Stimulated activated CD4-positive, alpha-beta T cell treated with anti-CD3 and anti-CD28 coated beads, Interleukin-12 subunit alpha, Interleukin-12 subunit beta, amount 100 ng/mL, for 4 hours (primary cell): ENCODE measurements at places on chromosomes 3 and 15.
A peak's percentile ranks its signal among the peaks of the same experiment; 100 is the strongest.

GRCh38 chr3:132448216-132448961 is 31.1 kb downstream of the DNAJC13 start:
- DNase-seq = no peak

- no peak for DNase-seq
Observed at GRCh38 chr15:99981191-99981647, 248.0 kb upstream of the LYSMD4 start.

DNA sequence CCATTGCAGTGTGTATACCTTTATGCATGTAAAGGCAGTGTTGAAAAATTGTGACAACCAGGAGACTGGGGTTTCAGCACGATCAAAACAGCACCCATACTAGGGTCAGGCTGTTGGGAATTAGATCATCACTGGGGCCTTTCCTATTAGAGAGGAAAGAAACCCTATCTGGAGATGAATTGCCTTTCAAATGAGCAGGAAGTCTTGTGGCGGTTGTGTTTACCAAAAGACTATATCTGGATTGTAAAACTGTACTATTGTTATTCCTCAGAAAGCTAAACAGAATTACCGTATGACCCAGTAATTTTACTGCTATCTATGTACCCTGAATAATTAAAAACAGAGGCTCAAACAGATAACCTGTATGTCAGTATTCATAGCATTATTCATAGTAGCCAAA is 10.1 kb downstream of the UBE2E1 start:
- DNase-seq = no peak

GRCh38 chr3:101509281-101509680 is 3.7 kb downstream of the SENP7 start:
- no peak for DNase-seq

DNA sequence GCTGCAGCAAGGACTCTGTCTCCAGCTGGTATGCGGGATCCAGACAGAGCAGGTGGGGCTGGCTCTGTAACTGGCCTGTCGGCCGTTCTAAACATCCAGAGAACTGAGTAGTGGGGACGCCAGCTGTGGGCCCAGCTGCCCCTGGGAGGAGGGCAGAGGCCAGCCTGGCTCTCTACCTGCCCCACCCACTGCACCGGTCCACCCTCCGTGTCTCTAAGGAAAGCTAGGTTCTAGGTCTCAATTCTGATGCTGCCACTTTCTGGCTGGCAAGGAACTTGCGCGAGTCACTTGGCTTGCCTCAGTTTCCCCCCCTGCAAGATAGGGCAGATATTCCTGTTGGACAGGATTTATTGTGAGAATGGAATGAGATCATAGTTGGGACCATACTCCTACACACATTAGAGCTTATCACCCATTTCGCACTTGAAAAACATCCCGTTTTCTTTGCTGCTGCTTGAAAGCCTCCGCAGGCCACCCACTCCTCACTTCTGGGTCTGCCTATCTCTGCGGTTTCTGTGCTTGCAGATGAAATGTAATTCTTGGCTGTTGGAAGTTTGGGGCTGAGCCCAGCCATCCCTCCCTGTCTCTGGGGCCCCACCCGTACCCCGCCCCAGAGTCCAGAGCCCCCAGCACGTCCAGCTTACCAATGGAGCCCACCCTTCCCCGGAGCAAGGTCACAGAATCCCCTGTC is 65.8 kb downstream of the IQSEC1 start:
- DNase-seq = no peak

DNA sequence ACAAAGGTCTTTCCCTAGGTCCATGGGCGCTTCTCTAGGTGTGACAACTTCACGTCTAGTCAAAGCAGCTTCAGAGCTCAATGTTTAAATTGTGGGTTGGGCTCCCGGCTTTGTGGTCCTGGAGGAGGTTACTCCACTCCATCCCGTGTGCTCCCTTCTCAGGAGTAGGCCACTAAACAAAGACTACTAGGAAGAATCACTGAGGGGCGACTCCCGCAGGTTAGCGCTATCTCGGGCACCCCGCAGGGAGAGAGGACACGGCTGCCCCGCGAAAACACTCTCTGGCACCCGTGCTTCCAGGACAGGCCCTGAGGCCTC is 500 bp downstream of the PARP6 start:
- no peak for DNase-seq

DNA sequence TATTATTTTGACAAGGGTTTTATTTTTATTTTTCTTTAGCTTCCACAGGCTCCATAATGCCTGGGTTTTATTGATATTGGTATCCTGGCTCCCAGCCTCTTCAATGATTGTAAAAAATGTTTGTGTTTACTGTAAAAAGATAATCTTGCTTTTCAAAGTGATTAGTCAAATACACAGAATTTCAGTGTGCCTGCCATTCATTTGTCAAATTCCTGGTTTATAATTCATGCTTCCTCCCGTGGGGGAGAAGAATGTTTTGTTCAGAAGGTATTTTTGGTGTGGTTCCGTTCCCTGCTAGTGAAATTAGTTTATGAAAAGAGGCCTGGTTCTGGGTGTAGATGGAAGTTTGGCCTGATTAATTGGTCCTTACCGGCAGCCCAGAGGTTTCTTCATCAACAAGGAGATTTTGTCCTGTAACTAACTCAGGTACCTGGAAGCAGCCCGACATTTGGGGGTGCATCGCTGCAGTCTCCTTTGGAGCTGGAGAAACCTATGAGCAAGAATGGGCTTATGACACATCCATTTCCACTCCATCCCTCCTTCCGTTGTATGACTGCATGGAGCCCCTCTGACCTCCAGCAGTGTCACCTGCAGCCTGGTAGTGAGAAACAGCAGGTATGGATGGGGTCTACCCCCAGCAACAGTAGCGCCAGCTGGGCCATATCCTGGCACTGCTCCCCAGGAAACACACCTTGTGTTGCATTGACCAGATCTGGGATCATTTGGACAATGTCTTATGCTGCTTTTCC is 101.5 kb downstream of the PGPEP1L start:
- no peak for DNase-seq

DNA sequence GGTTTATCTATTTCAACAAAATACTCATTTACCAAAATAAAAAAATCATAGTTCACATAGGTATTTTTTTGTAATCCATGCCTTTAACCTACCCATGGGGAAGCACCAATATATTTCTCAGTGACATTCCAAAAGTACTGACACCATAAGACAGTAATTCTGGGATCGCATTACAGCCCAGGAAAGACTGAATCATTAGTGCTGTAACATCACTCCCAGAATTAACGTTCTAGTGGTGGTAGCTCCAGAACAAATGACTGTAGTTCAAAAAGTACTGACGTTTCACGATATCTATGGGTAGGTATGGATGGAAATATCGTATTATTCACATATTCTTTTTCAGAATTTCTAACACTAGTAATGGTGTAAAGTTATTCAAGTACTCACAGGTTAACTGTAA is 54.3 kb upstream of the NEK10 start:
- no peak for DNase-seq

- peak; percentile 69 for DNase-seq
Observed at GRCh38 chr3:62318752-62319569, 54.4 kb downstream of the FEZF2 start.

DNA sequence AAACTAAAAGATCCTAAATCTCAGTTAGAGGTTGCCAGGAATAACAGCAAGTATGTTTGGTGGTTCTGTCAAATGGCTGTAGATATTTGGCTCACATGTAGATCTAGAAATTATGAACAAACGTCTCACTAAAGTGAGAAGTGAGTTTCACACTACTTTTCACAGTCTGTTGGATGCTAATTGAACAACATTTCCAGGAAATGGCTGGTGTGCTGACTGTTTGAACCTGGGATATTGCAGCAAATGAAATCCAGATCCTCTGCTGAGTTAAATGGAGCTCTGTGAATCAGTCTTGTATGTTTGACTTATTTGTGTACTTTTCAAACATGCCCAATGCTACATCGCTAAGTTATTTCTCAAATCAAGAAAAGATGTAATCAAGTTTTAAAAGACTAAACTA is 21.3 kb upstream of the RSL24D1 start:
- no peak for DNase-seq

DNA sequence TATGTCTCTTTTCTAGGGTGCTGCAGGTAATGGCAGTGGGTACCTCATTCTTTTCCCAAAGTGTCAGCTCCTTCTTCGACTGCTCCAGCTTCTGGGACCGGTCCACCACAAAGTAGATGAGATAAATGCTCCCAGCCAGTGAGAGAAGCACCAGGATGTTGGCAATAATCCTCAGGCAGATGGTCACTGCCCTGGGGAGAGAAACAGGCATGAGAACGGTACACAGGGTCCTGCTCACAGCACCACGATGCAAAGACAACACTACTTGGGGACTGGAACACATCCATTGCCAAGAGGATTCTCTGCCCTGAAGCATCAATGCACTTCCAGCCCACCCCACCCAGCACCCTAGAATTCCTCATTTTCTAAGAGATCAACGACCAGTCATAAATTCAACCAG is 22.4 kb downstream of the TMC3 start:
- DNase-seq = no peak

DNA sequence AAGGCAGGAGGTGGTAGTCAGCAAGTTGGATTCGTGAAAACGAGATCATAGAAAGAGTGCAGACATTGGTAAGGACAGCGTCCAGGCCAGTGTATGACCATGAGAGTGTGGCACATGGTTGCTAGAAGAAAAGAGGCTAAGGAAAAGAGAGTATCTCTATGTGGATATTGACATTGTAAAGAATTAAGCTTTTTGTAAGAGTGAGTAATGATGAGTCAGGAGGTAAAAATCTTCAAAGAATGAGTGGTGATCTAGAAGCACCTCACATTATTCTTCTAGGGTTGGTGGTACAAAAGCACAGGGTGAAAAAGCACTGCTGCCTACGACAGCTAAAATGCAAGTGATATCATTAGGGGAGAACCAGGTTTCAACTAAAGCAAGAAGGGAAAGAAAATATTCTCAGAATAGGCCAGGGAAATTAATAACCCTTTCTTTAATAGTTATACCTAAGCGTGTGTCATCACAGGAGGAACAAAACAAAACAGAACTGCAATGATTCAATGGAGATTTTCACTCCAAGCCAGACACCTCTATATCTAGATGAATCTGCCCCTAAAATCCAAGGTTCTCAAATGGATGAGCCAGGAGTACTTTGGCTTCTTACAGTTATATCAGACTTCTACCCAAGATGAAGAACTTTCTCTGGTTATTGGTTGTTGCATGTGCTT is 884.7 kb downstream of the NAALADL2 start:
- no peak for DNase-seq

- no peak for DNase-seq
Observed at GRCh38 chr15:31344266-31344665, 17.6 kb downstream of the KLF13 start.

- DNase-seq = no peak
Observed at GRCh38 chr3:148101061-148101460, 596.6 kb upstream of the AGTR1 start.

DNA sequence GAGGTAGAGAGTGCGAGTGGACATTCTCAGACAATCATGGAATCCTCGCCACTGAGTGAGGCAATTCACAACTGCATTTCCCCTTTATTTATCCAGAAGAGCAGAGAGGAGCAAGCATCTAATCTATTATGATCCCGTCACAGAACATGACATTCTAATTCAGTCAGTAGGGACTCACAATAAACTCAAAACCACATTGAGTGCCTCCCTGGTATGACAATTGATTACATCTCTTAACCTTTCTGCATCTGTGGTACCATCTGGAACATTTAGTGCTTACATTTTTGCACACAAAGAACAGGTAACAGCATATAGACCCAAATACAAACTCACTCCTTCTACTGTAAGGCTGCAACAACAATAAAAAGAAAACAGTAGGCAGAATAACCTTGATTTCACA is 517.2 kb downstream of the GBE1 start:
- no peak for DNase-seq

- DNase-seq = no peak
Observed at GRCh38 chr3:137588871-137589270, 175.2 kb upstream of the SOX14 start.

- DNase-seq = no peak
Observed at GRCh38 chr3:14485981-14486380, 54.2 kb downstream of the GRIP2 start.

DNA sequence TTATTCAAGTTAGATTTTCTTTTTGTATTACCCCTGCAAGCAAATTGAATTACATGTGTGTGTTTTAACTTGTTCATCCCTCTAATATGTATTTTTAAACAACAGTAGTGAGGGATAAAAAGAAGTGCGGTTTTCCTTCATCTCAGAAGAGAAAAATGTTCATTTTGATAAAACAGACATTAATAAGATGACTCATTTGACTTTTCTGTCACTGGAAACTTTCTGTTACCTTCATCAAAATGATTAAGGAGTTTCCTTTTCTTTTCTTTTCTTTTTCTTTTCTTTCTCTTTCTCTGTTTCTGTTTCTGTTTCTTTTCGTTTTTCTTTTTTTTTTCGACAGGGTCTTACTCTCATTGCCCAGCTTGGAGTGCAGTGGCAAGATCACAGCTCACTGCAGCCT is 53.0 kb downstream of the ECT2 start:
- no peak for DNase-seq

- DNase-seq = no peak
Observed at GRCh38 chr3:34312684-34313083, 514.3 kb downstream of the PDCD6IP start.

DNA sequence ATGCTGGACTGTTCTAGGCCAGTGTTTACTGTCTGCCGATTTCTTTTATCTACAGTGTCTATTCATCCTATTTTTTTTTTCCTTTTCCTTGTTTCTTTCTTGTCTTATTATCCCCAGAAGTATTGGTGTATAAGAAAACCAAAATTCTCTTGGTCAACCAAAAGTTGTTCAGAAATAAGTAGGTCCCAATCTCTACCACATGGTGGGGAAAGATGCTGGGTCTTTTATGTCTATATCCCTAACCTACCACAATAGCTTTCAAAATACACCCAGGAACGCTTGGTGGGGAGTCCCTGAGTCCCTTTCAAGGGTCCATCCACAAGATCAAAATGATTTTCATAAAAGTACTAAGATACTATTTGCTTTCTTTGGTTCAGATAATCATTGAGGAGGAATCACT is 225.6 kb downstream of the CLSTN2 start:
- no peak for DNase-seq

GRCh38 chr15:39344662-39345141 is 236.2 kb upstream of the THBS1 start:
- no peak for DNase-seq

GRCh38 chr15:29988701-29989100 is 94.1 kb upstream of the GOLGA8J start:
- no peak for DNase-seq

- DNase-seq = no peak
Observed at GRCh38 chr15:71781965-71782265, 28.4 kb upstream of the NR2E3 start.

GRCh38 chr3:63037116-63037515 is 161.9 kb upstream of the CADPS start:
- DNase-seq = no peak

- no peak for DNase-seq
Observed at GRCh38 chr15:100429116-100429728, 87.4 kb upstream of the ADAMTS17 start.

DNA sequence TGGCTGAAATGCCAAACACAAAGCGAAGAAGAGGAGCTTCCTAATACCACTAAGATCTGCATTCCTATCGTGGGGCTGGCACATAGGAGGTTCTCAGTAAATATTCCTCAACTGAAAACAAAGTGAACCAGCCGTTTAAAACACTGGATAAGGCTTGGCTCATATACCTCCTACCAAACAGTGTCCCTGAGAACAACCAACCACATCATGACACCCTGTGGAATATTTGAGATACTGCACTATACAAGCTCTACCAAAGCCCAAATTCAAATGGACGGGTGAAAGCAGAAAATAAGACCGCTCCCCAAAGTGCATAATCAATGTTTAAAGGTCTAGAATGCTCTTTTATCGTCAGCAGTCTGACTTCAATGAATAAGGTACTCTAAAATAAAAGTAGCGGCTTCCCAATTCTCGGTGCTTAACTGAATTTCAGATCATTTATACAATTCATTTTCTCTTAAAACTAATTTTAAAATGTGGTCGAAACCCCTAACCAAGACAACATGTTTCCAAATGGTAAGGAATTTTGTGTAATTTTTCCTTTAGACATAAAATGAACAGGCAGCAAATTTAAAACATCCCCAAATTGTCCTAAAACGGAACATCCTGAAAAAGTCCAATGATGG is 425.8 kb downstream of the ERC2 start:
- no peak for DNase-seq
